ENCODE measurements at places on chromosomes 16 and 17. TPM values are rescaled to one million over a fixed set of nuclear protein-coding genes. Genes with fewer than 3 reads are reported as not detected.

- DNase-seq = no peak
Observed at GRCh38 chr17:53150101-53150698, 672.5 kb upstream of the KIF2B start.

SLC9A5 gene
- total RNA-seq = 0.86 TPM

DNA sequence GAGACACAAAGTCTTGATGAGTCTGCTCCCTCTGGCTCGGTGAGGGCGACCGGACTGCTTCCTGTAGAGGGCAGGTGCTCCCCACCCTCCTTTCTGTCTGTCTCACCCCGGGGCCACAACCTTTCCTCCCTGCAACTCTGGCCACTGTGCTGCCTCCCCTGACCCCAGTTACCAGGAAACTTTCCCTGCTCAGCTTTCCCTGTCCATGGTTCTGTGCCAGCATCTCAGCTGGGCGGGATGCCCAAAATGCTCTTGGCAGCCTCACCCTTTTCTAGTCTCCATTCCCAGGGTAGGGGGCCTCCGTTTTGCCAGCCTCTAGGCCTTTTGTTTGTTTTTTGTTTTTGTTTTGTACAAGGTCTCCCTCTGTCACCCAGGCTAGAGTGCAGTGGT lies 1.4 kb downstream of the PLD2 start:
- DNase-seq = peak; percentile 66

DNA sequence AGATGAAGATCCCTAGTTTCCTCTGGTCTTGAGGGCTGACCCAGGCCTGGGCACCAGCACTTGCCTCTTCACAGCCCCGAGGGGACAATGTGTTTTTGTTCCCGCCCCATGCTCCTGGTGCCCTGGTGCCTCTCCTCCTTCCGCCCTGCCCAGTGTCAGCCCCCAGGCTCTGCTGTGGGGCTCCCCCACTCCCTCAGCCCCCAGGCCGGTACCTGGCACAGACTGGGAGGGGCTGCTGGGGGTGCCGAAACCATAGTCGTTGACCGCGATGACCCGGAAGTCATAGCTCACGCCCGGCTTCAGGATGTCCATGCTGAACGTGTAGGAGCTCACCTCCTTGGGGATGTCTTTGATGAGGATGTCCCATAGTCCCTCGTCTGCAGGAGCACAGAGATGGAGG lies 40.5 kb upstream of the CDC42EP4 start:
- no peak for DNase-seq

CORO6 gene
- total RNA-seq = 23.3 TPM
